ENCODE measurements at places on chromosomes 7 and 10.
A peak's percentile ranks its signal among the peaks of the same experiment; 100 is the strongest.

GRCh38 chr10:64867501-64867962 lies 1346.3 kb downstream of the REEP3 start:
- no peaks in the 10 kb centered on the region for H3K27me3 ChIP-seq
- DNase-seq = no peak
- H3K27ac ChIP-seq = no peak overlapping the region
- H3K36me3 ChIP-seq = no peaks in the 10 kb centered on the region
- H3K4me1 ChIP-seq = peaks cover 8% of the 10 kb centered on the region

DNA sequence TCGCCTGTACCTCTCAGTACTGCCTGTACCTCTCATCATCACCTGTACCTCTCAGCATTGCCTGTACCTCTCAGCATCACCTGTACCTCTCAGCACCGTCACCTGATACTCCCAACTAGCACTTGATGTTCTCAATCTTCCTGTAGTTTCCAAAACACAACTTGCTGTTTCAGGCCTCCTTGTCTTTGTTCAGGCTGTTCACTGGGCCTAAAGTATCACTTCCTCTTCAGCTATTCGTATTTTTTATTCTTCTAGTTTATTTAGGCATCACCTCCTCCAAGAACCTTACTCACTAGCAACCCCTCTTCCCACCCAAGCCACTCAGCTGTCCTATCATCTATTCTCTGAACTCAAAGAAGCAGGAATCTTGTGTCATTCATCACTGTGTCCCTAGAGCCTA lies 24.1 kb downstream of the OR6B1 start:
- H3K4me3 ChIP-seq = no peak overlapping the region
- no peaks in the 10 kb centered on the region for H3K36me3 ChIP-seq
- H3K27me3 ChIP-seq = no peaks in the 10 kb centered on the region
- no peak overlapping the region for H3K27ac ChIP-seq

DNA sequence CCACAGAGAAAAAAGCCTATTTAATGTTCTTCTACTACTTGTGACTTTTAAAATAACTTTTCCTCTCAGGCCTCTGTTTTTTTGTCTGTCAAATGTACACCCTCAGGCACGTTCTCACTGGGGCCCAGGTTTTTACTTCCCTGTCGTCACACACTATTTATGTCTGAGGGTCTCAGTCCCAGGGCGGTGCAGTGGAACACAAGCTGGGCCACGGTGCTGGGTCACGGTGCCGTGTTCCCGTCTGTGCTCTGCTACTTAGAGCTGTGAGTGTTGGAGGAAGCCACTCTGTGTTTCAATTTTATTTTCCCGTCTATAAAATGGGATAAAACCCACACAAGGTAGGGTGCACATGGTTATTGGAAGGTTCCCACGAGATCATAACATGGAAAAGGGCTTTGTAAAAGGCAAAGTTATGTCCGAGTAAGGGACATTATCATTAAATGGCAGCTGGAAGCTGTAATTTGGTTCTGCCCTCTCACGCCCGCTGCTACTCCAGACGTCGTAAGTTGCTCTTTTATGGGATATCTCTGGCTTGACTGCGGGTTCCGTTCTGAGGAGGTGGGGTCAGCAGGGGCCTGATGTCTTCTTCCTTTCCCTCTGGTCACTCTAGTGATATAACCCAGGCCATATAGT lies 25.2 kb downstream of the ZNF775 start:
- H3K4me3 ChIP-seq = peak overlapping the region; percentile 78
- H3K27ac ChIP-seq = peak overlapping the region; percentile 14
- peaks cover 3% of the 10 kb centered on the region for H3K36me3 ChIP-seq
- no peak for DNase-seq

GRCh38 chr7:100584054-100584682 lies 1.8 kb downstream of the LRCH4 start:
- no peak for DNase-seq
- no peaks in the 10 kb centered on the region for H3K36me3 ChIP-seq
- H3K4me1 ChIP-seq = peaks cover 35% of the 10 kb centered on the region
- H3K4me3 ChIP-seq = peak overlapping the region; percentile 96

GRCh38 chr7:87687653-87688254 lies 59.6 kb downstream of the RUNDC3B start:
- no peaks in the 10 kb centered on the region for H3K36me3 ChIP-seq
- no peak overlapping the region for H3K27ac ChIP-seq
- H3K27me3 ChIP-seq = no peaks in the 10 kb centered on the region
- H3K4me1 ChIP-seq = no peaks in the 10 kb centered on the region
- DNase-seq = no peak

DNA sequence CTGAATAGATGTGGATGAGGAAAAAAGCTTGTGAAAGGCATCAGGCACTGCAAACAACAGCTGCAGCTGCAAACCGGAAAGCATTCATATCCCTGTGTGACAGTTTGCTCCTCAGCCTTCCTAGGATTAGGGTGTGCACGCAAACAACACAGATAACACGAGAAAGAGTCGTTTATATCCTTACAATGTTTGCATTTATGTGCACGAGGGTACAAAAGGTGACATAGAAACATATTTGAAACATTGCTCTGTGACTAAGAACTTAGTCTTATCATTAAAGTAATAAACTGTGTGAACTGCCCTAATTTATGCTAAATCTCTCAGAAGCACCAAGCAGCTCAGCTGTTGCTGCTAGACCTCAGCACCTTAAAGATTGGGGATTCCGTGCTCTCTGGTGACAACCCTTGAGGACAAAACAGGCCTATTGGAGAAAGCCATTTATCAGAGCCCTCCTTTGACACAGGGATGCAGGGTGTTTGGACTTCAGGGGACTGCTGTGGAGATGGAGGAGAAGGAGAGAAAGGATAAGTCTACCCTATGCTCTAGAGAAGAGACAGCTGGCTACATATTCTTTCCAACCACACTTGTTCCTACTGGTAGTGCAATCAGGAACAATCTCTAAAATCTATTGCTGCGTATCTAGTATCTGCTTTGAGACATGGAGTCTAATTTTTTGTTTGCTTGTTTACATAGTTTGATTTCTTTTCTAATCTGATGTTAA lies 176.2 kb downstream of the GNAT3 start:
- peaks cover 22% of the 10 kb centered on the region for H3K4me1 ChIP-seq
- no peak for DNase-seq
- no peaks in the 10 kb centered on the region for H3K27me3 ChIP-seq
- H3K4me3 ChIP-seq = peak overlapping the region; percentile 28
- peak overlapping the region; percentile 53 for H3K27ac ChIP-seq

GRCh38 chr10:65911151-65911835 lies 1014.5 kb upstream of the LRRTM3 start:
- H3K27me3 ChIP-seq = no peaks in the 10 kb centered on the region
- H3K36me3 ChIP-seq = no peaks in the 10 kb centered on the region
- no peak overlapping the region for H3K27ac ChIP-seq
- no peaks in the 10 kb centered on the region for H3K4me1 ChIP-seq
- DNase-seq = no peak

DNA sequence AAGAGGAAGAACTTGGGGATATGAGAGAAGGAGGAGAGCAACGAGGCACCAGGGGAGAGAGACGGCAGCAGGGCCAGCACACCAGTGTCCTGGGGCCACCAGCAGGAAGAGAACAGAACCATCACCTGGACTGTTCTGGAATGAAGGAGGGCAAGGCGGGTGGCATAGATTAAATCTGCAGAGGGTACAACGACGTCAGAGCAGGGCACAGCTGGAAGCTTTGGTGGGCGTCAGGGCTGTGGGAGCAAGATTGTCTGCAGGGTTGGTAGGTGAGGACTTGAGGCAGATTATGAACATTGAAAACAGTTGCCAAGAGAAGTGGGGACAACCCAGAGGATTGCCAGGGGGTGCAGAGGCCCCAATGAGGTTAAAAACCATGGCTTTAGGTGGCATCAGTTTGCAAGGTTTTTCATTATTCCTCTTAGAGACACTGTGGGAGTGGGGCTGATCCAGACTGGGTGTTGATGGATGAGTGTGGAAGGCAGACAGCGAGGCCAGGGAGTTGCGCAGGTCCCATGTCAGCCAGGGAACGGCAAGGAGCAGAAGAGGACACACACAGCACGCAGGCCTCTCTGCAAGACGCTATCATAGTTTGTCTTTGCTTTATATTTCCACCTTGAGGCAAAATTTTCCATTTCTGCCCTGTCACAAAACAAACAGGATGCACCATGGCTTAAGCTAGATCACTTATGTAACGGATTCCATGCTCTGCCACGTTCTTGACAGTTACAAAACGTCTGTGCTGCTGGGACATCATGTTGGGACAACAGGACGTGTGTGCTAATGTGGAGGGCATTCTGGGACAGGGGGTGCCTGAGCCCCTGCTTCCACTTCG lies 52.5 kb upstream of the LEP start:
- peaks cover 55% of the 10 kb centered on the region for H3K27me3 ChIP-seq
- no peak overlapping the region for H3K27ac ChIP-seq
- no peaks in the 10 kb centered on the region for H3K4me1 ChIP-seq
- no peak for DNase-seq
- H3K4me3 ChIP-seq = no peak overlapping the region

- peaks cover 3% of the 10 kb centered on the region for H3K36me3 ChIP-seq
- H3K4me1 ChIP-seq = peaks cover 30% of the 10 kb centered on the region
- H3K4me3 ChIP-seq = no peak overlapping the region
- H3K27ac ChIP-seq = no peak overlapping the region
- DNase-seq = no peak
Observed at GRCh38 chr10:24718031-24718855, 5.4 kb downstream of the ARHGAP21 start.

GRCh38 chr7:47584536-47584895 lies 2.6 kb upstream of the TNS3 start:
- H3K27me3 ChIP-seq = peaks cover 16% of the 10 kb centered on the region
- no peak for DNase-seq

DNA sequence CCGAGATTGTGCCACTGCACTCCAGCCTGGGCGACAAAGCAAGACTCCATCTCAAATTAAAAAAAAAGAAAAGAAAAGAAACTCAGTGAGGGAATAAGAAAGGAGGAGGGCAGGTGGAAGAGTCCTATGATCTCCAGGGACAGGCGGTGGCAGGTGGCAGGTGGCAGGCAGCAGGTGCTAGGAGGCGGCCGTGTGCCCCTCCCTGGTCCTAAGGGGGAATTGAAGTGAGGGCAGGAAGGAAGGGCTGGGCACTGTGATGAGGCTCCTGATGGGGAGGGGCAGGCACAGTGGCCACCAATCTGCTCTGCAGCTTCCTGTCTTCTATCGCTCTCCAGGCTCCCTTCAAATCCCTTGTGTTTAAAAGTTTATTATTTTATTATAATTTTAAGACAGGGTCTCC lies 41.2 kb upstream of the UBE3C start:
- H3K27me3 ChIP-seq = peaks cover 16% of the 10 kb centered on the region
- no peaks in the 10 kb centered on the region for H3K4me1 ChIP-seq

DNA sequence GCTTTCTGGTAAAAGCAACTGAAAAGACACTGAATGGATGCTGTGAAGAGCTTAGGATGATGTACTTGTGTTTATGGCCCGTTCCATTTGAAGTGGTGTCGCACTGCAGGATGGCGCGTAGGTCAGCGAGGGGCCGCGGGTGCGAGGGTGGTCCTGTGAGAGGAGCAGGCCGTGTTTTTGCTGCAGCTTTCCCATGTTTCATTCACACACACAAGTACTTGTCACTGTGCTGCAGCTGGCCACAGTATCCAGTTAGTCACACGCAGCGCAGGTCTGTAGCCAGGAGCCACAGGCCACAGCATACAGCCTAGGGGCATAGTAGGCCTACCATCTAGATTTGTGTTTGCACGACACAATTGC lies 23.2 kb downstream of the WIPI2 start:
- H3K4me3 ChIP-seq = no peak overlapping the region
- peaks cover 17% of the 10 kb centered on the region for H3K4me1 ChIP-seq
- H3K27ac ChIP-seq = no peak overlapping the region

DNA sequence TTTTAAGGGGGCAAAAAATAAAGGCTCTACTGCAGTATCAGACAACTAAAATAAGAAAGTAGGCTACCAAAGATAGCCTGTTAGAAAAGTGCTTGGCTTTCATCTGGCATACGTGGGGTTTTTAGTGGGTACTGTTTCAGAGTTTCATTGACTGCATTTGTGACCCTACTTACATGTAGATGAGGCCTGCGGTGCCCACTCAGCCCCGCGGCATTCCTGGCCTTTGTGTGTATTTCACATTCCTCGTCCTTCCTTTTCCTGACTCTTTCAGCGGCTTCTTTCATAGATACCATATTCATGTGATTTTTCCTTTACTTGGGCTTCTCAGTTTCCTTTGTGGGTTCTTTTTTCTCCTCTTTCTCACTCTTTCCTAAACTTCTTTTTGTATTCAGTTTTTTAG lies 50.7 kb downstream of the UBE3C start:
- H3K4me3 ChIP-seq = no peak overlapping the region
- H3K36me3 ChIP-seq = peaks cover 18% of the 10 kb centered on the region
- peak overlapping the region; percentile 94 for H3K27ac ChIP-seq
- DNase-seq = no peak
- no peaks in the 10 kb centered on the region for H3K4me1 ChIP-seq

DNA sequence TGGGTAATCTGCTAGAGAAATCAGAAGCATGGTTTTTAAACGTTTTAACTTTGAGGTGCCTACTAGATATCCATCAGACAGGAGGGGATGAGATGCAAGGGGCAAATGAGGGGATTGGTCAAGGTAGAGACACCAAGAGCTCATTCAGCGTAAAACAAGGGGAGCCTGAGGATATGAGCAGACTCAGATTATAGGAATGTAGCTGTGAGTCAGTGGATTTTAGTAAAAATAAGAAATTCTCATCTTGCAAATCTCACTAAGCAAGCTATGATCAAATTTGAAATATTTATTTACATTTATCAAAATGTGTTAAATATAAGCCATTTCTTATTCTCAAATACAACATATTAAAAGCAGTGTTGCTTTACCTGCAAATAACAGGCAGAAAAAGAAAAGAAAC lies 21.4 kb upstream of the TFEC start:
- peaks cover 10% of the 10 kb centered on the region for H3K27me3 ChIP-seq
- no peaks in the 10 kb centered on the region for H3K36me3 ChIP-seq
- no peaks in the 10 kb centered on the region for H3K4me1 ChIP-seq
- no peak overlapping the region for H3K4me3 ChIP-seq
- no peak for DNase-seq

- peaks cover 72% of the 10 kb centered on the region for H3K27me3 ChIP-seq
- H3K36me3 ChIP-seq = no peaks in the 10 kb centered on the region
- peak overlapping the region; percentile 48 for H3K4me3 ChIP-seq
- no peak overlapping the region for H3K27ac ChIP-seq
- DNase-seq = no peak
Observed at GRCh38 chr7:51314726-51315125, 1.9 kb downstream of the COBL start.

- no peak for DNase-seq
- H3K4me3 ChIP-seq = peak overlapping the region; percentile 63
- H3K27ac ChIP-seq = peak overlapping the region; percentile 90
- H3K27me3 ChIP-seq = peaks cover 3% of the 10 kb centered on the region
- peaks cover 13% of the 10 kb centered on the region for H3K36me3 ChIP-seq
- H3K4me1 ChIP-seq = peaks cover 62% of the 10 kb centered on the region
Observed at GRCh38 chr10:79223091-79224048, 123.9 kb upstream of the PPIF start.

GRCh38 chr7:583410-584121 lies 63.9 kb upstream of the PDGFA start:
- no peaks in the 10 kb centered on the region for H3K4me1 ChIP-seq
- H3K27ac ChIP-seq = peak overlapping the region; percentile 93
- no peak for DNase-seq
- H3K36me3 ChIP-seq = peaks cover 10% of the 10 kb centered on the region
- no peak overlapping the region for H3K4me3 ChIP-seq
- no peaks in the 10 kb centered on the region for H3K27me3 ChIP-seq

GRCh38 chr7:107118109-107118900 lies 50.5 kb upstream of the HBP1 start:
- peaks cover 9% of the 10 kb centered on the region for H3K4me1 ChIP-seq
- H3K27me3 ChIP-seq = no peaks in the 10 kb centered on the region
- H3K27ac ChIP-seq = no peak overlapping the region
- H3K36me3 ChIP-seq = no peaks in the 10 kb centered on the region
- no peak overlapping the region for H3K4me3 ChIP-seq
- DNase-seq = no peak

- no peak overlapping the region for H3K4me3 ChIP-seq
- peaks cover 10% of the 10 kb centered on the region for H3K36me3 ChIP-seq
- no peaks in the 10 kb centered on the region for H3K4me1 ChIP-seq
- H3K27me3 ChIP-seq = no peaks in the 10 kb centered on the region
- no peak for DNase-seq
Observed at GRCh38 chr7:64621656-64622055, 44.3 kb upstream of the ZNF107 start.
